GM03348 (cell line): ENCODE measurements at places on chromosomes 5 and 9.
A peak's percentile ranks its signal among the peaks of the same experiment; 100 is the strongest.

GRCh38 chr5:36772276-36773140 lies 104.1 kb upstream of the NIPBL start:
- DNase-seq = no peak

GRCh38 chr9:89999534-90000370 lies 394.9 kb downstream of the GADD45G start:
- peak; percentile 45 for DNase-seq

DNA sequence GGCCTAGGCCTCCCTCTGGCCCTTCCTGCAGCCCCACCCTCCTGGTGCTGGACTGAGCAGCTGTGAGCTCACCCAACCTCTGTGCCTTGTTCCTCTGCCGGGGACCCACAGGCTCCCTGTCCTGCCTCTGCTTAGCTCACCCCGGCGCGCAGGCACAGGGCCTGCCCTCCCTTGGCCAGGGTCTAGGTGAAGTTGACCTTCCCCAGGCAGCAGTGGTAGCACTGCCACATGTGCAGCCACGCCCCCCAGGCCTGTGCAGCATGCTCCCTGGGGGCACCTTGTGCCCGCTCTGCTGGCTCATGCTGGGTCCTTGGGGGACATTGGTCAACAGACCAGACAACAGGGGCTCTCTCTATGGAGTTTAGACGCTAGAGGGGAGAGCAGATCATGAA lies 18.1 kb downstream of the TRIP13 start:
- DNase-seq = no peak

GRCh38 chr5:82986404-82986803 lies 90.8 kb downstream of the TMEM167A start:
- DNase-seq = no peak

DNA sequence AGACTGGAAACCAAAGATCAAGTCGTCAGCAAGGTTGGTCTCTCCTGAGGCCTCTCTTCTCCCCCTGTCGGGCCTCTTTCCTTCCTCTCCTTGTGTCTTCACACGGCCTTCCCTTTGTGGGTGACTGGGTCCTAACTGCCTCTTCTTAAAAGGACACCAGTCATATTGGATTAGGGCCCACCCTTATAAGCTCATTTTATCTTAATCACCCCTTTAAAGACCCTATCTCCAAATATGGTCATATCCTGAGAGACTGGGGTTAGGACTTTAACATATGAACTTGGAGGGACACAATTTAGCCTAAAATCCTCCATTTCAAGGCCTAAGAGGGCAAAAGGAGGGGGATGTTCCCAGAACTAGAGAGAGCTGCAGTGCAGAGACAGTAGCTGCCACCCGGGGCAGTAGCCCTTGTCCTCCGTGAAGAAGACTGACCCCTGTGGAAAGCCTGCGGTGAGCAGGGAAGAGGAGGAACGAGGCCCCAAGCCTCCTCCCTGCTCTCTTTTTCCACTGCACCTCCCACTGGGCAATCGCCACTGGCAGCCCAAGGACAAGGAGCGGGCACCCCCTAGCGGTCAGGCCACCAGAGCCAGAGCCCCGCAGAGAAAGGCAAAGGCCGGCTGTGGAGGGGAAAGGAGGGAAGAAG lies 34.9 kb downstream of the CFAP90 start:
- peak; percentile 91 for DNase-seq

- DNase-seq = no peak
Observed at GRCh38 chr5:170493028-170493820, 10.6 kb upstream of the KCNIP1 start.

- DNase-seq = peak; percentile 95
Observed at GRCh38 chr5:9545992-9546851, at the start of gene SEMA5A. Gene SEMA5A, minus strand, starts transcription at chr5:9546075. Its CDS starts 166,129 bp downstream, at chr5:9379946.

- no peak for DNase-seq
Observed at GRCh38 chr5:140631831-140632365, 1.1 kb downstream of the CD14 start.

DNA sequence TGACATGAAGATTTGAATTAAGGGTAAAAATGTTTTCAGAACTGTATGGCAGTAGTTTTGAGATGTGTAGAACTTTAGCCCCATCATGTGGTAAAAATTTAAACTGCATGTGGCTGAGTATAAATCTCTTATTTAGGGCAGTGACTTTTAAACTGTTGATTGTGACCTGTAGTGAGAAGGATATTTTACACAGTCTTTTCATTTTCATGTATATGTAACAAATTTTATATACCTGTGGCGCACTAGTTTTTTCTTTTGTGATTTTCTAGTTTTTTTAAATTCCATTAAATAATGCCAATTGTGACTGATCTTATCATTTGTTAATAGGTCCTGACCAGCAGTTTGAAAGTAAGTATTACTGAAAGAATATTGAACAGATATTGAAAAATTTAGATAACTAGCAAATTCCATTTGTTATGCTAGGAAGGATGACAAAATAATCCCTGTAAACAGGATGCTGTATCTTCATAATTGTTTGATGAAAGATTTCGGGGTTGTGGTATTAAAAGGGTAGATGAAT lies 47.2 kb downstream of the GPBP1 start:
- peak; percentile 62 for DNase-seq

DNA sequence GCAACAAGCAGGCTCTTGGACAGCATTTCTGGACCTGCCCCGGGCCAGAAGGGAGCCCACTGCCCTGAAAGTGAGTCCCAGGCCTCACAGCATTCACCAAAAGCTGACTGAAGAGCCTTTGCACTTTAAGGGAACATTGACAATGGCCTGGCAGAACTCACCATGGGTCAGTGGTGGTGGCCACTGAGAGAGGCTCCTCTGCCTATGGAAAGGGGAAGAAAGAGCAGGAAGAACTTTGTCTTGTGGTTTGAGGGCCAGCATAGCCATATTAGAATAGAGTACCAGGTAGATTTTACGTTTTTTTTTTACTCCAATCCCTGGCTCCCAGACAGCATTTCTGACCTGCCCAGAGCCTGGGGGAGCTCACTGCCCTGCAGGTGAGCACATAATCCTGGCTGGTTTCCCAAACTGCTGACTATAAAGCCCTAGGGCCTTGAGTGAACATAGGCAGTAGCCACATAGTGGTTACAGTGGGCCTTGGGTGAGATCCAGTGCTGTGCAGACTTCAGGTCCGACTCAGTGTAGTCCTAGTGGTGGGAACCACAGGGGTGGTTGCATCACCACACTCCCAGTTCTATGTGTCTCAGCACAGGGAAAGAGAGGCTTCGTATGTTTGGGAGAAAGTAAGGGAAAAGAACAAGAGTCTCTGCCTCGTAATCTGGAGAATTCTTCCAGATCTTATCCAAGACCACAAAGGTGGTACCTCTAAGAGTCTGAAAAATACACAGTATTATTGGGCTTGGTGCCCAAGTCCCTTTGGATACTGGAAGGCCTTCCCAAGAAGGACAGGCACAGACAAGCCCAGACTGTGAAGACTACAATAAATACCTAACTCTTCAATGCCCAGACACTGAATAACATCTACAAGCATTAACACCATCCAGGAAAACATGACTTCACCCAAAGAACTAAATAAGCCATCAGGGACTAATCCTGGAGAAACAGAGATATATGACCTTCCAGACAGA lies 89.5 kb downstream of the TSSK1B start:
- no peak for DNase-seq

GRCh38 chr9:3736161-3736560 lies 210.4 kb upstream of the RFX3 start:
- no peak for DNase-seq

DNA sequence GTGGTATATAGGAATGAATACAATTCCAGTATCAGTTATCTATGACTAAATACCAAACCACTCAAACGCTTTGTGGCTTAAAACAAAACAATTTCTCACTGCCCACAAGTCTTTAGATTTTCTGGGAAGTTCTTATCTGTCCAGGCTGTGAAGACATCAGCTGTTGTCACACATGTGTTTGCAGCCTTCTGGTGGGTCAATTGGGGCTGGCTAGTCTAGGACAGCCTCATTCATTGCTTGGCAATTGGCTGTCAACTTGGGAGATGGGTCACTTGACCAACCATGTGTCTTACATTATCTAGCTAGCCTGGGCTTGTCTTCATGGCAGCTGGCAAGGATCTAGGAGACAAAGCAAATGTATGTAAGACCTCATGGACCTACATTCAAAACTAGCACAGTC lies 53.8 kb upstream of the PAPPA start:
- no peak for DNase-seq

DNA sequence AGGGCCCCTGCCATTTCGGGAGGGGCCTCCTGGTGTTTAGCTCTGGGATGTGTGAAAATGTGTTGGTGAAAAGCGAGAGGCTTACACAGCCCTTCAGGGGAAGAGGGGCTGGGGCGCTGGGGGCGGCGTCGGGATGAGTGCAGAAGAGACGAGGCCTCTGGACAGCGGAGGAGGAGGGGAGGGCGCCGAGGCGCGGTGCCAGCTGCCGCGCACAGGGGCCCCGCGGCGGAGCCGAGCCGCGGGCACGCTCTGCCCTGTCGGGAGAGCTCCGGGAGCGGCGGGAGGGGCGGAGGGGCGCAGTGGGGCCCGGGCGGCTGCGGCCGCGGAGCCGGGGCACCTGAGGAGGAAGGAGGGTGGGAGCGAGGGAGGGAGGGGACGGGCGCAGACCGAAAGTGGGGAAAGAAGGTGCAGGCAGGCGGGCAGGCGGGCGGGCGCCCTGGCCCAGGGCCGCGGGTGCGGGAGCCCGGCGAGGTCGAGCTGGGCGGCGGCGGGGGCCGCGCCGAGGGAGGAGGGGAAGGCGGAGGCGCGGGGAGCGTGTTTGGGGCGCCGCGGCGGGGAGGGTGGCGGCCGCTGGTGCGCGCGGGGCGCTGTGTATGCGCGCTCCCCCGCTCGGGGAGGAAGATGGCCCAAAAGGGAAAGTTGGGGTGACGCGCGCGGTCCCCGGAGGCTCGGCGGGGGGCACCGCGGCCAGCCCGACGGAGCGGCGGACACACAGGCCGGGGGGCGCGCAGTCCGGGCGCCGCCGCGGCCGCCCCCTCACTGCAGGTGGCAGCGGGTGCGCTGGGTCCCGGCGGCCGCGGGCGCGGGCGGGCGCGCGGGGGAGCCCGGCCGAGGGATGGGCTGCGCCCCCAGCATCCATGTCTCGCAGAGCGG lies at the start of gene PDE8B:
PDE8B (plus strand) TSS at position 590 of the 873 bp plus-strand sequence; CDS start at position 836, 246 bp downstream.
- DNase-seq = peak; percentile 48

- no peak for DNase-seq
Observed at GRCh38 chr9:123167474-123167873, 100.9 kb downstream of the STRBP start.

DNA sequence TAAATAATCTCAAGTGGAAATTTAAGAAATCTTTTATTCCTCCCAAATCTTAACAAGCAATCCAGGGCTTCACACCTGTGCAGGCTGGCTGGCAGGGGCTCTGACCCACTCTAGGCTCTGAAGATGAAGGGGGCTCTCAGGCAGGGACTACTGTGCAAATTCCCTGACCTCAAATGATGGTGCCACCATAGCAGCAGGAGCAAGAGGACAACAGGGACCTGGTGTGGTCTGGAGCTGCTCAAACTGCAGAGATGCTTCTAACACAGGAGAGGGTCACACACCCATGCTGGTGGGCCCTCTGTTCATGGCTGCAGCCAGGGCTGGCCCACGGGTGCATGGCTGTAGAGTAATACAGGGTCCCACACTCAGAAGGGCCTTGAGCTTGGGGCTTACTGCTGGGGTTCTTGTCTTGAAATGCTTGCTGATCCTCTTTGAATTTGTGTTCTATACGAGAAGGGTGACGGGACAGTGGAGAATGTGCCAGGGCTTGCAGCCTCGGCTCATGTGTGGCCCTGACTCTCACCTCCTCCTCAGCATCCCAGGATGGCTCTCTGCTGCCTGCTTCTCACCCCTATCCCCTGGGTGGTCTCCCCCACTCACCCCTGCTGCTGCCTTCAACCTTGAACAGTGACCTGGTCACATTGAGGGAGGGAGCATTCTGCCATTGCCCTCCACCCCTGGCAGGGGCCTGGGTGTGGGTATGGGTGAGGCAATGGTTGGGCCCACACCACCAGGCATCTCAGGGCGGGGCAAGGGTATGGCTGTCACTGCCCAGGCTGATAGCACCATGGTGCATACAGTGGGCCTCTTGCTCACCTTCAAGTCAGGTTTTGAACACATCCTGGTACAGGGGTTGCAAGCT lies 191.7 kb downstream of the FSTL4 start:
- DNase-seq = no peak
